RPMI7951 (cell line): ENCODE measurements at places on chromosomes 2 and 18.

DNA sequence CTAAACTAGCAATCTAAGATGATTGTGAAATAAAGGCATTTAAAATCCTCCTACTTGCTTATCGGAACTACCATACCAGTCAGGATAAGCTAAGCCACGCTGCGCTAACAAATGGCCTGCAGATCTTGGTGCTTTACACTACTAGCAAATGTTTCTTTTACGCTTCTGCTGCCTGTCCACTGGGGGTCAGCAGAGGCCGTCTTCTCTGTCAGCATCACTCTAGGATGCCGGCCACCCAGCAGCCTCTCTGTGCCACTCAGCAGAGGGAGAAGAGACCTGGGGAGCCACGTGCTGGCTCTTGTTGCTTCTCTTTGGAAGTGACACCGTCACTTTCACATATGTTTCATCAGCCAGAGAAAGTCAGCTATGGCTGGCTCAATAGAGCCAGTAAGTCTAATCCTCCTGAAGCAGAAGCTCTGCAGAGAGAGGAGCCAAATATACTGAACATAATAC lies 36.6 kb downstream of the COPS8 start:
- DNase-seq = peak; percentile 84

GRCh38 chr2:169160926-169161481 lies 91.6 kb downstream of the DHRS9 start:
- no peak for DNase-seq

DNA sequence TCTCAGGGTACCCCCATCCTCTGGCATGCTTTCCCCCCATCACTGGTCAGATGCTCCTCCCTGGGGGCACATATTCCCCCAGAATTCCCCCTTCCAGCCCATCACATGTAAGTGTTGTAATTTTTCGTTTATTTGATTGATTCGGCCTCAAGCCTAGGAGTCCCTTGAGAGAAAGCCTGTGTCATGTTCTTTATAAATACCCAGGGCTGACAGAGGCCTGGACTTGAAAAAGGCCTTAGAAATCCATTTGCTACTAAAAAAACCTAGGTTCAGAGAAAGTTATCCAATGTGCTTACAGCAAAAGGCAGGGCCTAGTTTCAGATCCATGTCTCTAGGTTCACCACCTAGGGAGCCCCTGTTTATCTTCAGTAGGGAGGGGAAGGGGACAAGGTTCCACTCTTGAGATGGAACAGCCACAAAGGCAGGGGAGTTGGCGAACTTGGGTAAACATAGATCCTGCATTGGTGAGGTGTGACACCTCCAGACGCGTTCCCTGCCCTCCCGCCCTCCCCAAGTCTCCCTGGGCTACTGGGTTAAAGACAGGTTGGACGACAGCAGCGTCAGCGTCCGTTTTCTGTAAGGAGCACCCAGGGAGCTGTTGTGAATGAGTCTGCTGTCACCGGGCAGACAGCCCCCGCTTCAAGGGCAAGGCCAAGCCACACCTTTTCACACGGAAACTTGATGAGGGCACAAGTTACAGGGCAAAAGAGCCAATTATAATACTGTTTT lies 147.8 kb downstream of the EN1 start:
- DNase-seq = no peak

DNA sequence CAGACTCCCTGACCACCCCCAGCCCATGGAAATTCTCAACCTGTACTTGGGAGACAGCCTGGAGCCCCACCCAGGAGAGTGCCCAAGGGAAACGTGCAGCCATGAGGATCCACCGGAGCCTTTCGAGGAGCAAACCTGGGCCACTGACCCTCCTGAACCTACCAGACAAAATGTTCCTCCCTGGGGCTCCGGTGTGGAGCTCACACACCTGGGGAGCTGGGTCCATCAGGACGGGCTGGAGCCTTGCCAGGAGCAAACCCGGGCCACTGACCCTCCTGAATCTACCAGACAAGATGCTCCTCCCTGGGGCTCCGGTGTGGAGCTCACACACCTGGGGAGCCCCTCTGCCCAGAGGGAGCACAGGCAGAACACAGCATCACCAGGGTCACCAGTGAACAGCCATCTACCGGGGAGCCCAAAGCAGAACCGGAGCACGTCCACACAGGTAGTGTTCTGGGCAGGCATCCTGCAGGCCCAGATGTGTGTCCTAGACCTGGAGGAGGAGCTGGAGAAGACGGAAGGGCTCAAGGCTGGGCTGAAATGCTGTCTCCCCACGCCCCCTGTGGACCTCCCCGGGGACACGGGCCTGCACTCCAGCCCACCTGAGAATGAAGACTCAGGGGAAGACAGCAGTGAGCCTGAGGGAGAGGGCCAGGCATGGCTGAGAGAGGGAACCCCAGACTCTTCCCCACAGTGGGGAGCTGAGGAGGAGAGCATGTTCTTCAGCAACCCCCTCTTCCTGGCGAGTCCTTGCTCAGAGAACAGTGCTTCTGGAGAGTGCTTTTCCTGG lies 8.9 kb downstream of the PSD4 start:
- no peak for DNase-seq

GRCh38 chr2:233817361-233817911 lies 36.9 kb downstream of the HJURP start:
- no peak for DNase-seq

DNA sequence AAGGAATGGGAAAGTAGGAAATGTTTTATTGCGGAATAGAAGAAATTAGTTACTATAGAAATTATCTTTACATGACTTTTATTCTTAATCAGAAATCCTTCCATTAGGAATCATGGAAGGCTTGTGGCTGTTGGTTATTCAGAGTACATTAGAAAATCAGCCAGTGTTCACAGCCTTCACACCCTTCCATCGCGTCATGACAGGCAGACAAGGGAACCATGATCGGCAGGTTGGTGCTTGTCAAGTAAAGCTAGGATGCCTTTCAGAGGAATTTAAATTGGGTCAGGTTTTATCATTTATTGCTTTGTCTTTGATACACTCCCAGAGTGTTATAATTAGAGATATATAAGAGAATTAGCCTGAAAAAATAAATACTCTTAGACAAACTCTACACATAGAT lies 400.6 kb downstream of the THSD7B start:
- no peak for DNase-seq

DNA sequence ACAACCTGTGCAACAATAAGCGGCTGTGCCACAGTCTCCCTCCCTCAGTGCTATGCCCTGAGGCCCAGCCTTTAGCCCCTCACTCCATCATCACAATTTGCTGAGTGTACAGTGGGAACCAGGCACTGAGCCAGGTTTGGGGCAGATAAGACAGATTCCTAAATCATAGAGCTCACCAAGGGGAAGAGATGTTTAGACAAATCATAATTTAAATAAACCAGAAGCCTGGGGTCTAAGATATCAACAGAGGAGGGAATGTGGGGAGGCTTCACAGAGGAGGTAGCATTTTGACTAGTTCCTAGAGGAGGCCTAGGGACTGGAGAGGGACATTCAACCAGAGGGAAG lies 139.3 kb upstream of the EPAS1 start:
- DNase-seq = no peak

- DNase-seq = no peak
These were observed 36.9 kb downstream of the EPC2 start for GRCh38 chr2:148681443-148681842.

DNA sequence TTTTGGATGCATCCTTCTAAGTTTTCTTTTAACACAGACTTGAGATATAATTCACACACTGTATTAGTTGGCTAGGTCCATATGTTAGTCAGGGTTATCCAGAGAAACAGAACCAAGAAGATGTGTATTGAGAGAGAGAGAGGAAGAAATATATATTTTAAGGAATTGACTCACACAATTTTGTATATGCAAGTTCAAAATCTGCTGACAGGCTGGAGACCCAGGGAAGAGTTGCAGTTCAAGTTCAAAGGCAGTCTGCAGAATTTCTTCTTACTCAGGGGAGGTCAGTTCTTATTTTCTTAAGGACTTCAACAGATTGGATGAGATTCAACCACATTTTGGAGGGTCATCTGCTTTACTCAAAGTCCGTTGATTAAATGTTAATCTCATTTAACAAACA lies 23.0 kb upstream of the MRO start:
- no peak for DNase-seq

DNA sequence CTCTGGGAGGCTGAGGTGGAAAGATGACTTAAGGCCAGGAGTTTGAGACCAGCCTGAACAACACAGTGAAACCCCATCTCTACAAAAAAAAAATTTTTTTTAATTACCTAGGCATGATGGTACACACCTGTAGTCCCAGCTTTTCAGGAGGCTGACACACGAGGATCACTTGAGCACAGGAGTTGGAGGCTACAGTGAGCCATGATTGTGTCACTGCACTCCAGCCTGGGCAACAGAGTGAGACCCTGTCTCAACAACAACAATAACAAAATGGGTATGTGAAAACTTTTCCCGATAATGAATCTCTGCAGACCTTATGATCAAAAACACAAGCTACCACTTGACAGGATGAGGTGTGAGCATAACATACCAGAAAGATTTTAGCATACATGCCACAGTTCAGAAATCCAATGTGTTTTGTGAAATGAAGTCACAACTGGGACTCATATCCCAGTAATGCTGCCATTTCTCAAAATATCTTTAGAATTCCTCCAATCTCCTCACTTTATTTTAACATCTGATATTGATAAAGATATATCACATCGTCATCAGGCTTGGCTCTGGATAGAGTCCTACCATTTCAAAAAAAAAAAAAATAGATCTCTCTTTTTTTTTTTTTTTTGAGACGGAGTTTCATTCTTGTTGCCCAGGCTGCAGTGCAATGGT lies 74.0 kb upstream of the PELI1 start:
- no peak for DNase-seq

- DNase-seq = no peak
These were observed 192.5 kb downstream of the ATAD2B start for GRCh38 chr2:23734416-23734815.

- no peak for DNase-seq
These were observed 282.0 kb downstream of the THSD7B start for GRCh38 chr2:137047369-137047768.

GRCh38 chr2:232959139-232959538 lies 53.9 kb downstream of the NGEF start:
- DNase-seq = no peak

DNA sequence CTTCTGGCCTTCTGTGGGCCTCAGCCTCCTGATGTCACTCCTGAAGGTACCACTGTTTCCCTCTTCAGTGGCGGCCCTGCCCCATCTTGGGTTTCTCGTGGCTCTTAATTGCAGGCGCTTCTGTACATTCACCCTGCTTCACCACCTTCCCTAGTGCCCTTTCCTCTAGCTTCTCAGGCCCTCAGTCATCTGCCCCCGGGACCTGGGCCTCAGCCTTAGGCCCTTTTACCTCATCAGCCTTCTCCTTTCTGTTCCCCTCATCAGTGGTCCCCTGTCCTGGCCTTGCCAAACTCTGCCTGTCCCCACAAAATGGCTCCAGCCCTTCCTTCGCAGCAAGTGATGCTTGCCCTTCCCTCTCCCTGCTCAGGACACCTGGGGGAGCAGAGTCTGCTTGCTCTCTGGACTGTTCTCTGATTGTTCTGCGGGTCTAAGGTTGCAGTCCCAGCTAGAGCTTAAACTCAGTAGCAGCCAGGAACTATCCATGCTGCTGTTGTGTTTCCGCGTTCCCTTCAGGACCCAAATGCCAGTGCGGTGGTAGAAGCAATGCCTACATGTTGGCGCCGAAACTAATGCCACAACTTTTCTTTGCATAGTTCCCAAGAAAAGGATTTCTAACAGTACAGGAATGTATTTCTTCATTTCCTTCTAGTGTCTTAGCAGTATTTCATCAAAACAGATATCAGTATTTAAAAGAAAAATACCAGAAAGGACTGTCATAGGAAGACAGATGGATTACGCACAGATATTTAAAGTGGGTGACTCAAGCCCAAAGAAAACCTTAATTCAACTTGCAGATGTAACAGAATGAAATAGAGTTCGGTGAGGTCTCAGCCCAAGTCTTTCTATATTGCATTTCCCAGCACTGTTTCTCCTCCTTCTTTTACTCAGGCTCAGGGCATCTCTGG lies 7.5 kb downstream of the ASB1 start:
- no peak for DNase-seq

DNA sequence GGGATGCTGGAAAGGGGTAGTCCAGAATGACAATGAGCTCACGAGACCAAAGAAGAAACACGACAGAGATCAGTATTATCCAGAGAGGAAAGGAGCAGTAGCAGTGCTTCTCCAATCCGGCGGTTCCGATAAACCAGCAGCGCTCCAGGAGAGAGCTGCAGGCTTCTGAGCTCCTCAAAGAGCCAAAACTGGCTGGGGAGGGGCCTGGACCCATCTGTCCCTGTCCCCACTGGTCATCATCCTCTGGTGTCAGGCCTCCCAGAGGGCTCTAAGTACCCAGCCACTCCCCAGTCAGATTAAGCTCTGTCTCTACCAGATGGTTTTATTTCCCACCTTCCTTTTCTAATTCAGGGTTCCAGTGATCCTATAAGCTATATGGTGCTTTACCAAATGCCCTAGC lies 23.2 kb downstream of the DNAJC27 start:
- no peak for DNase-seq

- no peak for DNase-seq
These were observed 112.1 kb downstream of the FTCDNL1 start for GRCh38 chr2:199738727-199739412.

- DNase-seq = peak; percentile 44
These were observed at the start of gene MALL for GRCh38 chr2:110115291-110116032. TSS of gene MALL (minus strand) at chr2:110115822. CDS start at chr2:110115792, 30 bp downstream.

- DNase-seq = no peak
These were observed 1.9 kb downstream of the SCYGR3 start for GRCh38 chr2:227612546-227613271.

DNA sequence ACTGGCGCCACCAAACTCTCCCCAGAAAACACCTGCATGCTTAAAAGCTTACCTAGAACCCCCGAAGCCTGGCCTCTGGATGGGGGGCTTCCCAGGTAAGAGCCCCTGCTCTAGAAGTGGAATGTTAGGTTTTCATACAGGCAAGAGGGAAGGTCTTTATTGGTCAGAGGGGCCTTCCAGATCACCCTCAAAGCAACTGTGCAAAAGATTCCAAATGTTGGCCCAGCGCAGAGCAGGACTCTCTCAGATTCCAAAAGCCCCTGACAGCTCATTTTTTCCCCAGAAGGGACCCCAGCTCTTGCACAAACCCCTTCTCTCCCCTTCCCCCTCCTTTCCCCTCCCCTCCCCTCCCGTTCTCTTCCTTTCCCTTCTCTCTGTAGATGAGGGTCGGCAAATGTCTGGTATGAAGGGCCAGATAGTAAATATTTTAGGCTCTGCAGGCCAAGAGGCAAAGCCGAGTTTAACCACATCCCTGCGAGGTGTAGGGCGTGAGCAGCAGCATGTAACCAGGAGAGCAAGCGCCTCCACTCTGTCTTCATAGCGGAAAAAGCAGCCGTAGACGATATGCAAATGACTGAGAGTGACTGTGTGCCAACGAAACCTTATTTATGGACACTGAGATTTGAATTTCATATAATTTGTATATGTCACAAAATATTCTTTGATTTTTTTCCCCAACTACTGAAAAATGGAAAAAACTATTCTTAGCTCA lies 116.9 kb downstream of the SMAD7 start:
- peak; percentile 69 for DNase-seq

GRCh38 chr2:169397697-169398096 lies 35.4 kb upstream of the LRP2 start:
- no peak for DNase-seq
